ENCODE measurements at places on chromosomes 3 and 15.

GRCh38 chr3:67376416-67376815 is 278.0 kb downstream of the SUCLG2 start:
- DNase-seq, result no peak

DNA sequence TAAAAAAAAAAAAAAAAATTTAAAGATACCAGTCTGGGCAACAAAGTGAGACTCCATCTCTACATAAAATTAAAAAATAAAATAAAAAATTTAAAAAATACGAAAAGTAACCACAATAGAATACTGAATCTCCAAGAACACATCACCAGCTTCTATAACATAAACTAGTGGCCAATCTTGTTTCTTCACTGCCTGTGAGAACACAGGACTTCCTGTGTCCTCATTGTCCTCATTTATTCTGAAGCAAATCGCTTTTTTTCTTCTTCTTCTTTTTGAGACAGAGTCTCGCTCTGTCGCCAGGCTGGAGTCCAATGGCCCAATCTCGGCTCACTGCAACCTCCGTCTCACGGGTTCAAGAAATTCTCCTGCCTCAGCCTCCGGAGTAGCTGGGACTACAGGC is 28.6 kb upstream of the RAB7A start:
- DNase-seq, result no peak

- no peak for DNase-seq
Measured at GRCh38 chr3:120642368-120642948, 39.6 kb downstream of the HGD start.

DNA sequence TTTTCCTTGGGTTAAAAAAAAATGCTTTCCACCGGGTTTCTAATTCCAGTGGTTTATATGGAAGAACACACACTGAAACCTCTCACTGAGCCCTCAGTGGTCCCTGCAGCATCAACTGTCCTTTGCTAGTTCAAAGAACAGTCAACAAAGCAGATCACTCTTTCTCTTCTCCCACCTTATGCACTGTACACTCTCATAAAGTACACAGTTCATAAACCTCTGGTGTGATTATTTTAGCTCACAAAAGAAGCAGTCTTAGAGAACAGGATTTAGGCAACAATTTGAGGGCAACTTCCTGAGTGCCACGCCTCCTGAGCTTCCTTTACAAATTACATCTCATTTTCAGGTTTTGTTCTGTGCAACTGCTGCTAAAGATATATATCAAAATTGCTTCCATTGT is 728.4 kb upstream of the GOLIM4 start:
- DNase-seq, result no peak

GRCh38 chr3:14820156-14820555 is 1.4 kb downstream of the FGD5 start:
- DNase-seq, result no peak

DNA sequence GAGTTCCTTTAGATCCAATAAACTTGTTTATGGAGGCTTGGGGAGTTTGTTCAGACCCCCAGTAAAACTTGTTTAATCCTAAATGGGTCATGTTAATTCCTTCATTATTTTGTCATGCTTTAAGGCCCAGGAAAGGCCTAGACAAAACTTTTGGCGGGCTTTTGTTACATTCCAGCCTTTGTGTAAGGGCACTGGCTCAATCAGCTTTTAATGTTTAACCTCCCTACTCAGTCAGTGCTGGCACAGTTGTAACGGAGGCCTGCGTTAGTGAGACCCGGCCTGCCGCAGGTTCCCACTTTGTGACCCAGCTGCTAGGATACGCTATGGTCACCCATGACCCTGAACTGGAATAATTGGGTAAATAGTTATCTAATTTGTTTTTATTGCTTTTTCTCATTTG is 59.2 kb downstream of the OXSM start:
- no peak for DNase-seq

DNA sequence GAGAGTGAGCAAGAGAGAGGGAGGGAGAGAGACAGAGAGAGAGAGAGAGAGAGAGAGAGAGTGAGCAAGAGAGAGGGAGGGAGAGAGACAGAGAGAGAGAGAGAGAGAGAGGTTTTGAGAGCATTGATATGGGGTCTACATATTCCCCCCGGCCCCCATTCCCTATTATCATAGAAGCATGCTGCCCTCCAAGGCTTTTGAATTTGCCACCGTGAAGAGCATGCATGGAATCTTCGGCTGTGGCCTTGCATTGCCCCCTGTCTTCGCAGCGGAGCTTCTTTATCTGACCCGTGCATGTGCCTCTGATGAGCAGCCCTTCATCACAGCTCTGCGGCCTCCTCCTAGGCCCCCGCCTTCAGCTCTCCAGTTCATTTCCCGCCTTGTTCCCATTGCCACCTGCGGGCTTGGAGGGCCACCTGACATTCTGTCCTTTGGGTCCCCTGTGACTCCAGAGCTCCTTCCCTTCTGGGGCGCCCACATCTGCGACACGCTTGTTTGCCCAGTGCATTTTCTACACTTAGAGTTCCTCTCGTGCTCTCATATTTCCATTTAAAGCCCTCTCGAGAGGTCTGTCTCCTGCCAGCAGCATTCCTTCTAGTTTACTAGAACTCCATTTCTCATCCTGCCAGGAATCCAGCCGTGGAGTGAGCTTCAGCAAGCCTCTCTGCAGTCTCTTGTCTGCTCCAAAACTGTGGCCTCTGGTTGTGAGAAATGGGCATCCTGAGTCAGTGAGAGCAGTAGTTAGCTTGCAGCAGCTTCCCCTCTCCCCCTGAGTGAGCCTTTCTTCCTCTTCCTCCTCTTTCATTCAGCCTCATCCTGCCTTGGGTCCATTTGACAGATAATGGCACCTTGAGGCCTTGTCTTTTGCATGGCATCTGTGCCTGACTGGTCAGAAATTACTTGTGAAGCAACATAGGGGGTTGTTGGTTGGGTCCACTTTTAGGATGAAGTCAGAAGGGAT is 25.3 kb downstream of the LPP start:
- no peak for DNase-seq

DNA sequence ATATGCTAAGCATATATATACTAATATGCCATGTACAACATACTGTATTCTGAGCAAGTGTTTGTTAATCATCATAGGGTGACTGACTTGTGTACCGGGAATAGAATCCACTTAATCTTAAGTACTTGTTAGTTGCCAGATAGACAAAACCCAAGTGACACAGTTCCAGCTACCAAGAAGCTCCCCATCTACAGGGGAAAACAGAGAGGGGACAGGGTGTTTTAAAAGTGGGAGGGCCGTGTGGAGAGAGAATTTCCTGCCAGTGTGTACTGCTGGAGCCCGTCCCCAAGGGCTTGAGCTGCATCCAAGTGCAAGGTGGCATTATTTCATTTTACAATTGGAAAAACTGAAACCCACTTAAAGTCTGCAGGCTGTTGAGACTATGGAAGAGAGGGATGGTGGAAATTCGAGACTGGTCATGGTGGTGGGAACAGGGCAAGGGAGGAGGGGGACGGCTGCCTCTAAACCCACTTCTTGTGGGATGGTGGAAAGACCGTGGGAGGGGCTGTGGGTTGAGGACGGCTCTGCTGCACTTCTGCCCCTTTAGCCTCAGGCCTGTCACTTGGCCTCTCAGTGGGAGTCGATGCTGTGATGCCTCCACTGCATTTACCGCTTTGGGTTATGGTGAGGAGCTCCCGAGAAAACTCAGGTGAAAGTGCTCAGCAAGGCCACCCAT is 310.6 kb upstream of the LRRFIP2 start:
- no peak for DNase-seq

DNA sequence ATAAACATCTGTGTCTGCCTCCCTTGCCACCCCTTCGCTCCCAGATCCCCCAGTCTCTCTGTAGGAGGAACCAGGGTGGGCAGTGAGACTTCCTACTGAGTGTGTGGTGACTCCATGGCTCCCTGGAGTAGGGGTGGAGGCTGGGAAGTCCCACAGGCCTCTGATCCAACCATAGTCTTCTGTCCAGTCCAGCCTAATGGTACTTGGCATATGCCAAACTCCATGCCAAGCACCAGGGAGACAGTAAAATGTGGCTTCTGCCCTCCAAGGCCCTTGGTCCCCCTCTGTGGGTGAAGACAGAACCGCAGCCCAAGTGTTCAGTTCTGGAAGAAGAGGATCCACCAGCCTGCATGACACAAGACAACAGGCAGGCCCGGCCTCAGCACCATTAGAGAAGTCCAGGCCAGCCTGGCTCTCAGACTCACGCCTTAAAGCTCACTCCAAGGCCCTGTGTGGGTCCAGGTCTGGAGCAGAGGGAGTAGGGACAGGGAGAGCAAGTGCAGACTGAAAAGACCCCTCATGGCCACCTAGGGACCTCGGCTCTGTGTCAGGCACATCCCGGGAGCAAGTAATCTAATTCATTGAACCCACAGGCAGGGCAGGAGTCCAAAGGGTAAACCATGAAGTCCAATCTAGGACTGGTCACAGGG is 112.7 kb downstream of the ETFA start:
- DNase-seq, result peak; percentile 4

- no peak for DNase-seq
Measured at GRCh38 chr3:167493244-167493643, 19.4 kb upstream of the SERPINI2 start.

DNA sequence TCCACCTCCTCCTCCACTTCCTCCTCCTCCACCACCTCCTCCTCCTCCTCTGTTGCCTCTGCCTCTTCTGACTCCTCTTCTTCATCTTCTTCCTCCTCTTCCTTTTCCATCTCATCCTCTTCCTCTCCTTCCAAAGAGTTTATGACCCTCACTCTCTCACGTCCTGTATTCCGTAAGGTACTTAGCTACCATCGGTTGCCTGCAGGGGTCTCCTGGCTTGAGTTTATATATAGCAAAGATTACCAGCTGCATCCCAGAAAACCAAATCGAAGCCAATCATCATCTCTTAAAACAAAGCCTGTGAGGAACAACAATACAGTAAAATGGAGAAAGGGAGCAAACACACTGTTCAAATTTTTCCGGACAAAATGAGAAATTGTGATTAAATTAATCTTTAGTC is 317.4 kb downstream of the C3orf38 start:
- DNase-seq, result no peak

GRCh38 chr3:57982561-57983243 is 25.5 kb upstream of the FLNB start:
- no peak for DNase-seq

- DNase-seq, result no peak
Measured at GRCh38 chr15:58369261-58369701, 62.5 kb upstream of the LIPC start.

GRCh38 chr3:15331606-15332404 is 581 bp downstream of the SH3BP5 start:
- DNase-seq, result peak; percentile 63

- no peak for DNase-seq
Measured at GRCh38 chr3:138889792-138890191, 55.1 kb upstream of the PIK3CB start.

GRCh38 chr3:165343185-165343584 is 147.0 kb upstream of the SLITRK3 start:
- DNase-seq, result no peak

DNA sequence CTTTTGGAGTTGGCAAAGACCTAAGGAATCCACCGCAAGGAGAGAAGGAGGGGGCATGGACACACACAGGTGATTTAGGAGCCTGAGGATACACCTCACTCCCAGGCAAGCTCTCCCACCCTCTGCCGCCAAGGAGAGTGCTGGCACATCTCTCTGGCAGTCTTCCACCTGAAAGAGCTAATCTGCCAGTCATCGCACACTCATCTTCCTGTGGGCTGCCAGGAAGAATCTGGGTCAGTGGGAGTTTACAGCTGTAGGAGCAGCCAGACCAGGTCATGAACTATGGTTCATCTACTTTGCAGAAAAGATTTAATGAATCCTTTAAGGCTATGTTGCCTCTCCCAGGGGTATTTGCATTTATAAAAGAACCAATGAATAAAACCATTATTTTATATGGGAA is 170.6 kb upstream of the TSC22D2 start:
- DNase-seq, result no peak

DNA sequence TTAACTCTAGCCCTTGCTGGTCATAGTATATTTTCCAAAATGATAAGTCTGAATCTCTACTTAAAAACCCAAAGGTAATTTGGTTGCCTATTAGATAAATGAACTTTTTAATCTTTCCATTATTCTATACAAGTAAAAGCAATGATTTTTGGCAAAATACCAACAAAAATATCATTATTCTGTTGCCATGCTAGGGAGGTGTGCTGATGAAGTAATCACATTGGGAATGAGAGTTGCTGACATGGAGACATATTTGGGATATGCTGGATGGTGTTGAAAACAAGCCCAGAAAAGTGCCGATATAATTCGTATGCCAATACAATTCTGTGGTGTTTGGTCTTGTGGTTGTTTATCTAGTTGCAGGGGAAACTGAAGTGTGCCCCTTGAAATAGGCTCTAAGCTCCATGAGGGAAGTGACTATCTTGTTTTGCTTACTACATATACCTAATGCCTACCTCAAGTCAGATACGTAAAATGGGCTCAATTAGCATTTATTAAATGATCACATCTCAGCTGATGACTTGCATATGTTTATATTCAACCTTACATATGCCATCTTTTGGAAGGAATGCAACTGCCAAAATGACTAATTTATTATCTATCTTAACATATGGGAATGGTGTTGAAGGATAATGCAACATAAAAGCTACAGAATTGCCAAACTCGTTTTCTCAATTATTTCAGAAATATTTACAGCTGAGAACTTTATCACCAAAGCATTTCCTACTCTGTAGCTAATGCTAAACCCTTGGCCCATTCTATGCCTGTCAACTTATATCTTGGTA is 5.8 kb downstream of the TOPBP1 start:
- no peak for DNase-seq

- DNase-seq, result no peak
Measured at GRCh38 chr3:127541320-127541719, 49.2 kb downstream of the TPRA1 start.

Measured in activated CD8-positive, alpha-beta memory T cell treated with anti-CD3 and anti-CD28 coated beads, Interleukin-2, amount 50 U/mL, for 4 hours (primary cell).